ENCODE measurements at places on chromosomes 1 and 21.

- DNase-seq = no peak
These were observed 161.5 kb downstream of the HLX start for GRCh38 chr1:221040691-221041285.

- DNase-seq = no peak
These were observed 62.6 kb upstream of the IRF2BP2 start for GRCh38 chr1:234672349-234673135.

GRCh38 chr1:23963617-23964234 lies 4.1 kb downstream of the PNRC2 start:
- no peak for DNase-seq

DNA sequence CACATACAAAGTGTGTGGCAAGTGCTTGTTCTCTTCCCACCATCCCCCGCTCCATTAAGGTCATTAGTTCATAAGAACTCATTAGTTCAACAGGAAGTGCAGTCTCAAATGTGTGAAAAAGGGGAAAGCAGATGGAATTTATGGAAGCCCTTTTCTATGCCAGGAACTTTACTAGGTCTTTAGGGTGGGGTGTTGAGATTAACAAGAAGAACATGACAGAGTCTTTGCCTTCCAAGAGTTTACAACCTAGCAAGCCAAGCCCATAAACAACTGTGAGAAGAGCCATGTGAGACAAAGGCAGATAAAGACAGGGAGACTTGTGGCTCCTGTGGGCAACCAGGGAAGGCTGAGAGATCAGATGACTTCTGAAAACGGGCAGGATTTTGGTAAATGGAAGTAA lies 21.4 kb downstream of the PLEKHA6 start:
- no peak for DNase-seq

- DNase-seq = peak; percentile 37
These were observed 68.4 kb downstream of the LUZP1 start for GRCh38 chr1:23100074-23100748.

DNA sequence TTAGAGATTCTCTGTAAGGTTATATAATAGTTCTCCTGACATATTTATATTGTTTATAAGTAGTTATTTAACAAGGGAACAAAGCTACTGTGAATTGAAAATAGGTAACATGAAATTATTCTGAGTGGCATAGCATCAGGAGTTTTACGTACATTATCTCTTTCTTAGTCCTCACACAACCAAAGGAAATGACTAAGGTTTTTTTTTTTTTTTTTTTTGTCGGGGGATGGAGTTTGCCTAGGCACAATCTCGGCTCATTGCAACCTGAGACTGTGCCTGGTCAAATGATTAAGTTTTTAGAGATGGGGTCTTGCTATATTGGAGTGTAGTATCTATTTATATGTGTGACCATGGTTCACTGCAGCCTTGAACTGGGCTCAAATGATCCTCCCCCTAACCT lies 24.9 kb downstream of the TMED5 start:
- DNase-seq = no peak

GRCh38 chr1:28526886-28527285 lies 21.0 kb downstream of the RCC1 start:
- DNase-seq = no peak

DNA sequence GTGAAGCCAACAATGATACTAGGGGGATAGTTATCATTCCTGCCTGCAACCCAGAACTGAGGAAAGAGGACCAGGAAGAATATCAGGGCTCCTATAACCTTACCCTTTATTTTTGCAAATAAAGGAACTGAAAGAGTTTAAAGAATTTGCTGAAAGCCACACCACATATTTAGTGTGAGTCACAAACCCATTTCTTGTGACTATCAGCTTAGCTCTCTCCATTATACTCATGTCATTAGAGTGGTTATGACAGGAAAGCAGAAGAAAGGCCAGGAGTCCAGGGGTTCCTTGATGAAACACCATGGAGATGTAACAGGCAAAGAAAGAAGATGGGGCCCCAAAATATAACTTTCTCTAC lies 141.1 kb upstream of the SAMSN1 start:
- DNase-seq = no peak

DNA sequence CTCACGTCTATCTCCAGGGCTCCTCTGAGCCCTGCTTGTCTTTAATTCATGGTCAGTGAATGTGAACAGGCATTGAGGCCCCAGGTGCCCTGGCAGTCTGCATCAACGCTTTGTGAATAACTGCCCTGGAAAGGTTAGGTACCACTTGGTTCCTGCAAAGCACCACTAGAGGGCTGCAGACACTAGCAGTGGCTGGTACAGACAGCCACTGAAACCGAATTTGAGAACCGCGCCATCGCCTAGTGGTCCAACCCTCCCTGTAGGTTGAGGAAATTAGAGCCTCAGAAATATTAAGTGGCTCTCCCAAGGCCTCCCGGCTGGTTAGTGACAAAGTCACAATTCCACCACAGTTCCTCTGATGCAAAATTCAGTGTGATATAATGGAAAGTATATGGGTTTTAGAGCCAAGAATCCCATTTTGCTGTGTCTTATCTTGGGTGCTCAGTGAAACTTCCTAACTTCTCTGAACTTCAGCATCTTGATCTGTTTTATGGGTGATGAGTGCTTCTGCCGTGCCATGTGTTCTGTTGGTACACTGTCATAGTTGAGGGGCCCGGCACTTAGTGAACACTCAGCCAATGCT lies 46.2 kb upstream of the BCL9 start:
- peak; percentile 88 for DNase-seq

- DNase-seq = peak; percentile 48
These were observed 108.0 kb downstream of the BRINP2 start for GRCh38 chr1:177278626-177279390.

DNA sequence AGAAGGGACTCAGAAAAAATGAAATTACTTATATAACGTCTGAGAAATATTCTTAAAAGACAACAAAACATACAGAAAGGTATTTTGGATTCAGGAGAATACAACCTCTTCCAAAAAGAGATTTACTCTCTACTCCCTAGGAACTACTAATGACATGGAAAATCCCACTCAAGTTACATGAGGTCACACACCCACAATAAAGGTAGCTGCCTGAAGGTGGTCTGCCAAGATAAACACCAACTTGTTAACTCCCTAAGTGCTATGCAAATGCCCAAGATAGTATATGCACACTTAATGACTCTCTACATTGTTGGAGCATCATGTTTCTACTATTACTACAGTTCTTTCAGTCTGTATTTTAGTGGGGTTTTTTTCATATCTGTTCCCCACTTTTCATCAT lies 26.5 kb downstream of the RERE start:
- no peak for DNase-seq

- peak; percentile 33 for DNase-seq
These were observed 54.2 kb upstream of the DNAJC6 start for GRCh38 chr1:65255035-65255655.

DNA sequence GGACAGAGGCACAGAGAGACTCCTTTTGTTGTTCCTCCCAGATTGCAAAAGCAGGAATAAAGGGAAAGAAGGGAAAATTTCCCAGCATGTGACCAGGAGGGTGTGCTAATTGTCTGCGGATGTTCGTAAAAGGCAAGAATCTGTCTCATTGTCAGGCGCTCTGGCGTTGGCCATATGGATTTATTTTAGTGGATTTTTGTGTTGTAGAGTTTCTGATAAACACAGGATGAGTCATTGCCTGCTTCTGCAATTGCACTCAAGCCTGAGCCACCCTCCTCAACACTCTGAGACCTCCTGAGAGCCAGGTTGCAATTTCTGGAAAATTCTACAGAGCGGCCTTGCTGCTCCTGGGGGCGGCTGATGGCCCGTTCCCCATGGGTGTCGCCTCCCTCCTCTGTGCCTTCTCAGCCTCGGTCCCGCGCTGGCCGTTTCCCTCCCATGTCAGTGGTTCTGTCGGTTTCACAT lies 227.7 kb downstream of the KAZN start:
- DNase-seq = peak; percentile 71

DNA sequence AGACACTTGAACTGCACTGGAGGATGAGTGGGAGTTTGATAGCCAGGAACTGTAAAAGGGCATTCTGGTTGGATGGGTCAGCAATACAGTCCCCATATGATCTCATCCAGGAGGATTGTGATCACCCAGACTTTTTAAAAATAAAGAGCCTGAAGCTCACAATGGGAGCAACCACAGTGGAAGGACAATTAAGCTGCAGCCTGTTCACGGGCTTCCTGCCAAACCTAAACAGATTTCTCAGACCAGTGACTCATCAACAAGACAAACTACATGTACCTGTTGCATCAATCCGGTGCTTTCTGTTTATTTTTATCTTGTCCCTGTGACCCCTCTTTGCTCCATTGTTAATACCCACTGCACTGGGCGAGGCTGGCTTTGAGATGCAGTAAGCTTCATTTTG lies 52.3 kb downstream of the PAPPA2 start:
- DNase-seq = peak; percentile 21

DNA sequence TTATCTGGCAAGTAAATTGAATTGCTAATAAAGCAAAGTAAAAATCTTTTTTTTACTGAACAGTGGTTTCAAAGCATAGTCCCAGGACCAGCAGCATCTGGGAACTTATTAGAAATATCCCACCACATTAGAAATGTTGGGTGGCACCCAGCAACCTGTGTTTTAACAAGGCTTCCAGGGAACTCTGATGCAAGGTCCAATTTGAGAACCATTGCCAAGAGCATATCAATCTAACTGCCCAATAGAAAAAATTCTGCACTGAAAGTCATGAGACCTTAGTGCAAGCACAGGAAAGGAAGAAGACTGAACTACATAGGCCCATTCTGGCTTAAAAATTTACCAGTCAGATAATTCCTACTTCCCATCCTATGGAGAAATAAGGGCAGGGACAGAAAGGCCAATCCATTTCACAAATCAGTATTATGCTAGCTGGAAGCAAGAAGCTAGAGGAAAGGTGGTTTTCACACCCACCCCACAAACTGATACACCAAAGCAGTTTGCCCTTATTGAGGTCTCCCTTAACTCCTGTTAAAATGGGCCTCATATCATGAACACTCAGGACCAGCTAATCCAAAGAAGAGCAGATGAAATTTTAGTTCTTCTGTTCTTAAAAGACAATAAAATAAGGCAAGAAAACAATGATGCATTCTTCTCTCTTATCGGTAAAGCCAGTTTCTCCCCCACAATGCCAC lies 17.5 kb upstream of the C1orf105 start:
- DNase-seq = no peak

DNA sequence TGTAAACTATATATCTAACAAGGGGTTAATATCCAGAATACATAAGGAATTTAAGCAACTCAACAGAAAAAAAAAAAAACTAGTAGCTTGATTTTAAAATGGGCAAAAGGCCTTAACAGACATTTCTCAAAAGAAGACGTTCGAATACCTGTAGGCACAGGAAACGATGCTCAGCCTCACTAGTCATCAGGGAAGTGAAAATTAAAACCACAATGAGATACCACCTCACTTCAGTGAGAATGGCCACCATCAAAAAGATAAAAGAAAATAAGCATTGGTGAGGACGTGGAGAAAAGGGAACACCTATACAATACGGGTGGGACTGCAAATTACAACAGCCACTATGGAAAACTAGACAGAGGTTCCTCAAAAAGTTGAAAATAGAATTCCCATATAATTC lies 37.3 kb downstream of the NPHP4 start:
- no peak for DNase-seq

DNA sequence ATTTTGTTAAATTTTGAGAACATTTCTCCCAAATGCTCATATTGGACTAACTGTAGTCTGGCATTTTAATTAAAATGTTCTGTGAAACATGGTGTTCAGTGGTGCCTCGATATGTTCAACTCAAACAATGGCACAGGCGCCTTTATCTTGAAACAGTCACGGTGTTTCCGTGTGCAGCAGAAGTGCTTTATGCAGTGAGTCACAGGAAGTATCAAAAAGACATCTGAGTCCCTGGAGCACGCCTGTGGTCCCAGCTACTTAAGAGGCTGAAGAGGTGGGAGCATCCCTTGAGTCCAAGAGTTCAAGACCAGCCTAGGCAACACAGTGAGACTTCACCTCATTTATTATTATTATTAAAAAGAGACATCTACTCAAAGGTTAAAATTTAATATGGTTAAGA lies 52.2 kb downstream of the GREM2 start:
- DNase-seq = no peak

- no peak for DNase-seq
These were observed 7.6 kb downstream of the ZBTB48 start for GRCh38 chr1:6587261-6588005.

DNA sequence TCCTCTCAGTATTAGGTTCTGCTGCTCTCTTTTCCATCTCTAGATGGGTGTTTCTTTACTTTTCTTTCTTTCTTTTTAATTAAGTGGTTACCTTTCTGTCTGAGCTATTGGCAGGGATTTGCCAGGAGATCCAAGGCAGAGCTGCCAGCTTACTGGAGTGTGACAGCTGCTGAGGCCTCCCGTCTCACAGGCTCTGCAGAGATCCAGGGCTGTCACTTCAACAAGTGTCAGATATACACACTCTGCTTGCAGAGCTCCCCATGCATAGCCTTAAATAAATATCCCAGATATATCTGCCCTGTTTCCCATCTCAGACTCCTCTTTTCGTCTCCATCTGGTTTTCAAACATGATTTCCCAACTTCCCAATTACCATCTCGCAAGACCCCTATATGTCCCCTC lies 124.3 kb downstream of the NOS1AP start:
- no peak for DNase-seq

DNA sequence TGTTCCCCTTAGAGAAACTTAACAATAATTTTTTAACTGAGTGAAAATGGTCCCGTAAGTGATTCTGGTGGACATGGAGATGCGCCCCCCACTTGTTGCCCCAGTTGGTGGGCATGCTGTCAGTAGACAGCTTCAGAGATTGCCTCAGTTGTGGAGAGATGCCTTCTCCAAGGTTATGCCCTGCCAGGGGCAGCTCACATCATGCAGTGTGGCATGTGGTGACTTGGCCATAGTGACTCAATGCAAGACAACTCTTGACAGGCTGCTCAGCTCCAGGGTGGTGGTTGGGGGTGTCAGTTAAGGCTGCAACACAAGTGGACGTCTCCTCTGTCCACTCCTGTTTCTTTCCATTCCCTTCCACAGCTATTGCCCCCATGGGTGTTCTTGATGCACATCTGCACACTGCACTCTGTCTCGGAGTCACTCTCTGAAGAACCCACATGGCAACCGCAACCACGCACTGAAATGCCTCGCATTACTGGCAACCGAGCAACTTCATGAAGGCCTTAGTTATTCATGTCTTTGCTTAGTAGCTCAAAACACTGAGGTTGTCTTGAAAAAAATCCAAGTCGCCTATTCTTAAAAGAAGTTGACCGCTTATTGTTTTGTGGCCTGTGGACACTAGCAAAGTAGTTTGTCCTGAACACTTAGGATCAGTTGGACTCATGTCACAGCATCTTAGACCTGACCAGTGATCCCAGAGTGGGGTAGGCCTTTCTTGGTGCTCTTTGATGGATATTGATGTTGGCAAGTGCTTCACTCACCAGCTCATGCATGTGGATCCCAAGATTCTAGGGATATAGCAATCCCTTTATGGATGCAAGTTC lies 54.8 kb upstream of the USP1 start:
- no peak for DNase-seq

DNA sequence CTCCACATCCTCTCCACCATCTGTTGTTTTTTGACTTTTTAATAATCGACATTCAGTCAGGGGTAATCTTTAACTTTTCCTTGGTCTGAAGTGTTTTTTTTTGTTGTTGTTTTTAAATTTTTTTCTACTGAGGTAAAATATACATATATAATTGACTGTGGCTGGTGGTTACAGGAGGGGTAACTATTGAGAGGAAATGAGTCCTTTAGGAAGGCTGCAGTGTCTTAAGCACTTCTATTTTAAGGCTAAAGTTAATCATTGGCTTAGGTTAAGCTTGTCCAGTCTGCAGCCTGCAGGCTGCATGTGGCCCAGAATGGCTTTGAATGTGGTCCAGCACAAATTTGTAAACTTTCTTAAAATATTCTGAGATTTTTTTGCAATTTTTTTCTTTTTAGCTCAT lies 172.5 kb downstream of the CTH start:
- no peak for DNase-seq
